Uterus (tissue), 4 donors: ENCODE measurements at places on chromosomes 13 and 19. TPM values are rescaled to one million over a fixed set of nuclear protein-coding genes. Genes with fewer than 3 reads are reported as not detected.

PLEKHF1 gene
- total RNA-seq: 25.7 TPM

DZIP1 gene
- 56.3 TPM for total RNA-seq

NAPSA gene
- total RNA-seq: 1.5 TPM

PDE4C gene
- total RNA-seq: not detected

CXCL17 gene
- total RNA-seq: not detected

EXOC3L2 gene
- total RNA-seq: 2.4 TPM

DNA sequence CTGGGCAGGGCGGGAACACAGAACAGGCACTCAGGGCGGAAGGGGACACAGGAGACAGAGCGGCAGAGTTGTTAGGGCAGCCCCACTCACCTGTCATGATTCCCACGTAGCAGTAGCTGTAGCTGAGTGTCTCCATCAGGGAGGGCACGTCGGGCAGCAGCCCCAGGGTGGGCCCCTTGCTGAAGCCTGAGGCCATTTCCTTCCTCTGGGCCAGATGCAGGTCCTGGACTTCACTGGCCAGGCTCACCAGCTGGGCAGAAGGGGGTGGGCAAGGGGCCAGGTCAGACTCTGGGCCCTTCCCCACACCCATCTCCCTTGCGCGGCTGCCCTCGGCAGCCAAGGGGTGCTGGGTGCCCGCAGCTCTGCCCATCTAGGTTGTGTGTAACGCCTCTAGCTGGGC is 5.9 kb downstream of the MBOAT7 start:
- no peaks in the 10 kb centered on the region for H3K36me3 ChIP-seq
- DNase-seq: no peak
- H3K4me3 ChIP-seq: no peak overlapping the region
- no peaks in the 10 kb centered on the region for H3K4me1 ChIP-seq
- H3K27me3 ChIP-seq: no peaks in the 10 kb centered on the region

- H3K4me1 ChIP-seq: no peaks in the 10 kb centered on the region
- H3K36me3 ChIP-seq: no peaks in the 10 kb centered on the region
Observed at GRCh38 chr13:107421951-107422350, 793.4 kb downstream of the LIG4 start.

DNA sequence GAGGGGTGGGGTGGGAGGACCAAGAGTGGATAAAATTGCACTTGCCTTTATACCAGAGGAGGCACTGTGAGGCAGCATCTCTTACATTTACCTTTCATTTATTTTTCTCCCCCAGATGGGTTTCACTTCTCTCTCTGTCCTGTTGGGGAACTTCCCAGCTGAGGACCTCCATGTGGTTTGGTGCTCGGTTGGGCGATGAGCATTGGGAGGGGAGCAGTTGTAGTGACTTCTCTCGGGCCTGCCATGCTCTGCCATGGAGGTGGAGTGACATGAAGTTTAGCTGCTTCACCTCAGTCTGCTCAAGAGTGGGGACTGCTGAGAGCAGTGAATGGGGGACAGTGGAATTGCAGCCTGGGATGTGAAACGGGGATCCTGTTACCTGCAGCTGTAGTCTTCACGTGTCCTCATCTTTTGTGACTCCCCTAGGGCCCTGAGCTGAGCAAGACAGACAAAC is 23.1 kb upstream of the CXCL17 start:
- H3K27ac ChIP-seq: no peak overlapping the region
- H3K27me3 ChIP-seq: no peaks in the 10 kb centered on the region
- DNase-seq: no peak

DNA sequence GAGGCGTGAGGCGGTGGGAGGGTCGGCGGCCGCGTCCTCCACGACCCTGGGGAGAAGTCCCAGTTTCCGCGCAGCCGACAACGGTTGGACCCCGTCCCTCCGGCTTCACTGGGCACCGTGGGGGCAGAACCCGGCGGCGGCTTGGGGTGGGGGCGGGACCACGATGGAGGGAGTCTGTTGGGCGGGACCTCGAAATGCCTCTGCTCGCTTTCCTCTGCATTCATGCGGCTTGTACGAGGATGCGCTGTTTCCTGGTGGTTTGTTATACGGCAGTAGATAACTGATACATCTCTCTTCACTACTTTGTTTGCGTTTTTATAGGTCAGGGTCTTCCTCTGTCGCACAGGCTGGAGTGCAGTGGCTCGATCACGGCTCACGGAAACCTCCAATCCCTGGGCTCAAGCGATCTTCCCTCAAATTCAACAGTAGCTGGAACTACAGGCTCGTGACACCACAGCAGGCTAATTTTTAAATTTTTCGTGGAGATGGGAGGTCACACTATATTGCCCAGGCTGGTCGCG is 24.6 kb upstream of the ZNF846 start:
- peak; percentile 65 for DNase-seq
- no peaks in the 10 kb centered on the region for H3K4me1 ChIP-seq
- no peaks in the 10 kb centered on the region for H3K27me3 ChIP-seq
- no peaks in the 10 kb centered on the region for H3K36me3 ChIP-seq
- H3K27ac ChIP-seq: peak overlapping the region; percentile 98

- H3K36me3 ChIP-seq: no peaks in the 10 kb centered on the region
- DNase-seq: peak; percentile 61
- peak overlapping the region; percentile 64 for H3K27ac ChIP-seq
Observed at GRCh38 chr13:110265682-110266430, 41.1 kb downstream of the COL4A1 start.

GRCh38 chr13:70297189-70297616 is 189.0 kb upstream of the KLHL1 start:
- no peak overlapping the region for H3K4me3 ChIP-seq
- DNase-seq: no peak
- no peak overlapping the region for H3K27ac ChIP-seq
- H3K36me3 ChIP-seq: no peaks in the 10 kb centered on the region

DNA sequence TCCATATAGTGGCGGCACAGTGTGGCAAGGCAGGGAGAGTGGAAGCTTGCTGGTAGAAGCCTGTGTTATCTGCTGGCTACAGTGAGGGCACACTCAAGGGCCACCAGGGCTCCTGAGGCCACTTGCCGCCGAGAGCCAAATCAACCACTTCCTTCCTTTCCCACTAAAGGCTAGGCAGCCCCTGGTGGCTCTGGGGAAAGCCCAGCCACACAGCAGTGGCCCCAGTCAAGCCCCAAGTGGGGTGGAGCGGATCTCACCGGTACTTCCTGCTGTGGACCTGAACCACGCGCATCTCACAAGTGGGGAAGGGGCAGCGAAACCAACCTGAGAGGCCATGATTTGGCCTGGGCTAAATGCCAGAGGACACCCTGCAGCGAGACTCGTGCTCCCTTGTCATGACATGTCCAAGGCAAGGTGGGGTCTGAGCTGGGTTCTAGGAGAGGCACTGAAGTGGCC is 21.9 kb upstream of the SLC35E1 start:
- H3K36me3 ChIP-seq: no peaks in the 10 kb centered on the region
- no peak overlapping the region for H3K4me3 ChIP-seq
- no peak overlapping the region for H3K27ac ChIP-seq
- H3K27me3 ChIP-seq: no peaks in the 10 kb centered on the region

- H3K4me1 ChIP-seq: no peaks in the 10 kb centered on the region
- no peaks in the 10 kb centered on the region for H3K36me3 ChIP-seq
- H3K27ac ChIP-seq: no peak overlapping the region
- no peak overlapping the region for H3K4me3 ChIP-seq
- H3K27me3 ChIP-seq: no peaks in the 10 kb centered on the region
- DNase-seq: no peak
Observed at GRCh38 chr13:79435561-79435990, 29.5 kb upstream of the RBM26 start.

DNA sequence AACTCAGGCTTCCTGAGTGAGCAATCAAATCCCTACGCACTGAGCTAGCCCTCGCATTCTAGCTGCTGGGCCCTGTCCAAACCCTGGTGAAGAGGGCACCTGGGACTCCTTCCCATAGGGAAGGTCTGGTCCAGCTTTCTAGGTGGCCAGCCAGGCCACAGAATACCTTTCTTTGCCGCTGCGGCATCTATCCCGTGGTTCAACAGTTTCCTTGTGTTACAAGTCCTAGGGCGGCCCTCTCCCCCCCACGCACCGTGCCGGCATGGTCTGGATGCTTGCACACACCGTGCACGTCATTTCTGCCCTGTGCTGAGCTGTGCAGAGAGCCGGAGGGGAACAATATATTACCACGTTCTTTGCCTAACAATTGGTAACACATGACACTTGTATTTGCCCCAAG is 164.6 kb upstream of the TSHZ3 start:
- H3K27me3 ChIP-seq: no peaks in the 10 kb centered on the region
- H3K36me3 ChIP-seq: no peaks in the 10 kb centered on the region
- no peak for DNase-seq
- H3K27ac ChIP-seq: no peak overlapping the region
- no peak overlapping the region for H3K4me3 ChIP-seq

- peak overlapping the region; percentile 71 for H3K27ac ChIP-seq
- H3K4me3 ChIP-seq: peak overlapping the region; percentile 14
- H3K4me1 ChIP-seq: peaks cover 32% of the 10 kb centered on the region
- DNase-seq: no peak
- H3K36me3 ChIP-seq: no peaks in the 10 kb centered on the region
Observed at GRCh38 chr19:1360126-1360817, 23.4 kb upstream of the NDUFS7 start.

DNA sequence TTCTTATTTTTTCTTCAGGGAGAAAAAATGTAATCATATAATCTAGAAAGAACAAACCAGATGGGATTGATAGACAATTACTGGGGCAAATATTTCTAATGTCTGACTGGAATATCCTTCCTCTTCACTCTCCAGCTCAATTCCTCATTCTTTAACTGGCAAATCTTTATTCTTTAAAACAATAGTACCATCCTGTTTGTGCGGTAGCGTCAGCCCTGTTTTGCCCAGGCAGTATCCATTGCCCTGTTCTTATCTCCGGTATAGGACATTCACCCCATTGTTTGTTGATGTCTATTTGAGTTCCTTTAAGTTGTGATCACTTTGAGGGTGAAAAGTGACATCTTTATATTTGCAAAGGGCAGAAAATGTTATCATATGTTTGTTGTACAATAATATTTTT is 185.4 kb downstream of the POSTN start:
- H3K27ac ChIP-seq: no peak overlapping the region
- DNase-seq: no peak
- no peaks in the 10 kb centered on the region for H3K27me3 ChIP-seq
- H3K4me1 ChIP-seq: no peaks in the 10 kb centered on the region
- H3K4me3 ChIP-seq: no peak overlapping the region
- no peaks in the 10 kb centered on the region for H3K36me3 ChIP-seq

DNA sequence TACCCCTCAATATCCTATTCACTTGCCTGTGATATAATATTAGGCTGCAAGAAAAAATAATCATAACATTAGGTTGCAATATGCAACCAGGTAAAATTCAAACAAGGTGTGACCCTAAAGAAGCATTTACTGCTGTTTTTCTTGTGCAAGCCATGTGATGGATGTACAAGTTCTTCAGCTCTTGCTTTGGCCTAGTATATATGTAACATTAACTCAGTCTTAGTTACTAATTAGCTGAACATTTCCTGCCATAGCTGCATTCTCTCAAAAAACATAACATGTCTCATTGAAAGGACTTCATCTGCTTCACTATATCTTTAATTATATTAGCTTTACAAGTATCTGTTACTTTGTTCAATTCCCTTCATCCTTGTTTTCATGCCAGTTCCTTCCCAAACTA is 406.8 kb upstream of the HTR2A start:
- DNase-seq: no peak
- no peaks in the 10 kb centered on the region for H3K27me3 ChIP-seq
- no peak overlapping the region for H3K4me3 ChIP-seq
- no peak overlapping the region for H3K27ac ChIP-seq
- no peaks in the 10 kb centered on the region for H3K36me3 ChIP-seq
- H3K4me1 ChIP-seq: no peaks in the 10 kb centered on the region

DNA sequence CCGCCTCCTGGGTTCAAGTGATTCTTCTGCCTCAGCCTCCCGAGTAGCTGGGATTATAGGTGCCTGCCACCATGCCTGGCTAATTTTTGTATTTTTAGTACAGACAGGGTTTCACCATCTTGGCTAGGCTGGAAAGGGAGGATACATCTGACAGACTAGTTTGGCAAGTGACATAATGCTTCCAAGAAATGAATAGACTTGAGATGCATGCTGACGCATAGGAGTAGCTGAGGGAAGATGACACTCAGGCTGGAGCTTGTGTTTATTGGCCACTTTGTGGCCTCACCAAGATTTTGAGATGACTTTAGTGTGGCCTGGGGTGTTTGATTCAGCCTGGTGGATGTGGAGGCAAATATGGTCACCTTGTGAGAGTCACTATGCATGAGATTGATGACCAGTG is 4.0 kb downstream of the ZNF586 start:
- H3K4me3 ChIP-seq: no peak overlapping the region
- no peak for DNase-seq
- H3K36me3 ChIP-seq: no peaks in the 10 kb centered on the region
- no peaks in the 10 kb centered on the region for H3K4me1 ChIP-seq

- no peaks in the 10 kb centered on the region for H3K4me1 ChIP-seq
- H3K27me3 ChIP-seq: no peaks in the 10 kb centered on the region
- H3K36me3 ChIP-seq: no peaks in the 10 kb centered on the region
- DNase-seq: no peak
- no peak overlapping the region for H3K27ac ChIP-seq
- H3K4me3 ChIP-seq: no peak overlapping the region
Observed at GRCh38 chr19:42153672-42154433, 21.6 kb upstream of the POU2F2 start.

GRCh38 chr19:55209693-55210472 is 582 bp upstream of the PTPRH start:
- no peaks in the 10 kb centered on the region for H3K27me3 ChIP-seq
- H3K36me3 ChIP-seq: no peaks in the 10 kb centered on the region
- peak overlapping the region; percentile 43 for H3K27ac ChIP-seq
- no peaks in the 10 kb centered on the region for H3K4me1 ChIP-seq
- peak; percentile 28 for DNase-seq

DNA sequence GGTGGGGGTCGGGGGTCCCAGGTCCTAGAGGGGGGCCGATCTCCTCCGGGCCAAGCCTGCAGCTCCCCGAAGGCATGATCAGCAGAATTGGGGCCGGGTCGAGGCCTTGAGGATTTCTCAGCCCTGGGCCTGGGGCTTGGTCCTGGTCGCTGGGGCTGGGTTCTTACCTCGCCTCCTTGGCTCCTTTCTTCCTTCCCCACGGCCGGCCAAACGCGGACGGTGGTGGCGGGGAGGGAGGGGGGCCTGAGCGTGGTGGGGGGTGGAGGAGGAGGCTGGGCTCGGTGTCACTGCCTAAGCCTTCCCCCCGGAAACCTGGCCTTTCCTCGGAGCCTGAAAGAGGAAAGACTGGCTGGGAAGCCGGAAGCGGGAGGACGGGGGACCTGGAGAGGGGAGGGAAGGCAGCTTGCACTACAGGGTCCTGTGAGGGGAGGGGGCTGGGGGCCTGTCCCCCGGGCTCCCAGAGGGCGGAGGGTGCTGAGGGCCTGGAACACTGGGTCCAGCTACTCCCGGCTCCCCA is at the start of gene ZNF579:
Gene ZNF579 (minus strand): TSS at position 221 of the 517 bp plus-strand sequence. CDS start 1,209 bp downstream, outside the sequence.
- H3K36me3 ChIP-seq: no peaks in the 10 kb centered on the region
- H3K4me1 ChIP-seq: no peaks in the 10 kb centered on the region
- H3K27me3 ChIP-seq: no peaks in the 10 kb centered on the region
- peak; percentile 89 for DNase-seq
- peak within 1 kb of the TSS; percentile 95 for H3K27ac ChIP-seq
